HTR-8/SVneo (cell line): ENCODE measurements at places on chromosomes 5 and 9.

GRCh38 chr9:22044583-22044982 is 35.5 kb upstream of the CDKN2B start:
- DNase-seq: no peak

GRCh38 chr9:124698265-124698664 is 72.8 kb downstream of the NR6A1 start:
- DNase-seq: no peak

GRCh38 chr9:106701611-106702010 is 161.4 kb upstream of the ZNF462 start:
- DNase-seq: no peak

DNA sequence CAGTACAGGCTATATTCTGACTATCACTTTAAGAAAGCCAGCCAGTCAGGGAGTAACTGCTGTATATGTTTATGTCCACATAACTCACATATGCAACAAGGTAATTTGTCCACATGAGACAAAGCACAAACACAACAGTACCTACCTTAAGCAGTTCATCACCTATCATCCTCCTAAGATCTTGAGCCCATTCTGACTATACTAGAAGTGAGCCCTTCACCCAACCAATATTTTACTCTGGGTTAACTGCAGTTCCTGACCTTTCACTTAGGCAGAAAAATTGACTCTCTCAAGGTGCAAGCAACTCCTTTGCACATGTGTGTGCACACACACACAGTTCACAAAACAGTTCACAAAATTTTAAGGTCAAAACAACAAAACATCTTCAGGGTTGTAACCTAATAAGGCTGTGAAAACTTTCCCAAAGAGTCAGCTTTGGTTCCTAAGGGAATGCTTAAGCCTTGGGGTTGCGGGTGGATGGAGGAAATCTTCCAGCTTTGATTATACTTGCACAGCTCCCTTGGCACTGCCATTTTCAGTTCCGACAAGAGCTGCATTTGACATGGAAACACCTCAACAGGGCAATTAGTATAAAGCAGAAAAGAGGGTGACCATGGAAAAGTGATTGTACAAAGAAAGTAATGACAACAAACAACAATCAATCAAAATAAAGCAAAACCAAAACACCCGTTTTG is 215.3 kb downstream of the NFIB start:
- no peak for DNase-seq

DNA sequence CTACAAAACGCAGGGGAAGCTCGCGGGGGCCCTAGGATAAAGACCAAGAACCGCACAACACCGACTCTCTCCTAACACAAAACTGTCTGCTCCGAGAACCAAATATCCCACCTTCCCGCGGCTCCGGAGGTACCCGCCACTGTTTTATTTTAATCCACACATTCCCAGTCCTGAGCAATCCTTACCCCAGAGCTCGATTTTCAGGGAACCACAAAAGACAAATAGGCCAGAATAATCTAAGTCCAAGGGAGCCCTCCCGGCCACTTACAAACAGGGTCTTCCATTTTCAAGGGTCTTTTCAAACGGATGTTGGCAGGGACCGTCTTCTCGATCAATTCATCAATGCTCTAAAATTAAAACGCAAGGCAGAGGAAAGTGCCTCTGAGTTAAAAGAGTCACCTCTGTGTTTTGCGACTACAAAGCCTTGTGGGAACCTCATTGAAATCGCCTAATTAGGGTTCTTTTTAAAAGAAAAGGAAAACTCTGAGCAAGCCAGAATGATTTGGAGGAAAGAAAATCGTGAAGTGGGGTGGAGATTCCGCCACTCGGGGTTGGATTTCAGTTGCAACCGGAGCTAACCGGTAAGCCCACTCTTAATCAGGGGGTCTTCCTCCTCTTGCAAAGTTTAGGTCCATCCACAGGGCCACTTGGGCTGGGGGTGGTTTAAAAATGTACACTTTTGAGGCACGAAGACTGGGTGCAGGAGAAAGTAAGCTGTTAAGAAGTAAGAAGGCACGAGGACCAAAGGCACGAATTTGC is 1.0 kb downstream of the GLDC start:
- no peak for DNase-seq

DNA sequence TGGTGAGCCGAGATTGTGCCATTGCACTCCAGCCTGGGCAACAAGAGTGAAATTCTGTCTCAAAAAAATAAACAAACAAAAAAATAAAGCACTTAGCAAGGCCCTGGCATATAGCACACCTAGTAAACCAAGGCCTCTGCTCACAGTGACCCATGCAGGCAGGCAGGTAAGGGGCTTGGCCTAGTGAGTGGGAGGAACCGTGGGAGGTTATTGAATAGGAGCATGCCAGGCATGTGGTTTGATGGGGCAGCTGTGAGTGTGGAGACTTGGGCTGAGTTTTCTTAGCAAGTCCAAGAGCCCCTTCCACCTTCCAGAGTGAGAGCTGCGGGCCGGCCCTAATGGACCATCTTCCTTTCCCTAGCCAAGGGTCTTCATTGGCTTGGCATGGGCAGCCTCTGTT is 4.5 kb upstream of the NDST1 start:
- DNase-seq: no peak

DNA sequence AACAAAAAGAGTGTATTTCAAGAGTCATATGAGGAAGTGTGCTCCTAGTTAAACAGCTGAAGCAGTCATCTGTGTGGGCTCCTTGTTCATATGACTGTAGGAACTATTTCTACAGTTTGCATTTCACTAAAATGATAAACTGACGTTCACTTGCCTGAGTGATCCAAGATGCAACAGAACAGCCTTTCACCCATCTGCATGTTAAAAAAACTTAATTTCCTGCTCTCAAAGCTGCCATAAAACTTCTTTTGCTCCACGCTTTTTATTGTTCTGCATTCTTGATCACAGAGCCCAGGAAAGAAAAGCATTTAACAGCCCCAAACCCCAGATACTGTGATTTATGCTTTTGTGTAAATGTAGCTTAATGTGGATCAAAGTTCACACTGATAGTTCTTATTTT is 43.9 kb downstream of the ZNF608 start:
- DNase-seq: no peak

- DNase-seq: no peak
These were observed 2.3 kb downstream of the SMIM33 start for GRCh38 chr5:139473105-139473504.

- no peak for DNase-seq
These were observed 624.1 kb downstream of the NR2F1-AS1 start for GRCh38 chr5:92956886-92957285.

DNA sequence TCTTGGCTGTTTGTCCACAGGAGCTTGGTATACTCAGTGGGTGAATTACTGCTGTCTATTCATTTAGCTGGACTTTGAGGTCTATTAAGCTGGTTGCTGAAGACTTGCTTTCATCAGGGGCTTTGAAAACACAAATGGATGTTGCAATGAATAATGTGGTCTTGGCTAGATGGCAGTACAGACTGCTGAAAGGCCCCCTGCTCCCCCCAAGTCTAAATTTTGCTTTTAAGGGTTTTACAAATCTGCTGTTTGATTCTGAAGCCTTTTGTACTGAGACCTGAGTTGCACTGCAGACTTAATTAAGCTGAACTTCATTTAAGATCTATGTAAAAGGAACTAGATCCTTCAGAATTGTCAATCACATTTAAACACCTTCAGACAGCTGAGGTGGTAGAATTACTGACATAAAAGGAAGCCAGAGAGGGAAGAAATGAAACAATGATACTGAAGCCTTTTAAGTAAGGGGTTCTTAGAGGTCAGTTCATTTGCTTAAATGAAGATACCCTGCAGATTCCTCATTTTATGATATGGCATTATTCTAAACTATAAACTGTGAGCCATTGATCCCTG is 37.3 kb downstream of the KCTD16 start:
- DNase-seq: no peak

DNA sequence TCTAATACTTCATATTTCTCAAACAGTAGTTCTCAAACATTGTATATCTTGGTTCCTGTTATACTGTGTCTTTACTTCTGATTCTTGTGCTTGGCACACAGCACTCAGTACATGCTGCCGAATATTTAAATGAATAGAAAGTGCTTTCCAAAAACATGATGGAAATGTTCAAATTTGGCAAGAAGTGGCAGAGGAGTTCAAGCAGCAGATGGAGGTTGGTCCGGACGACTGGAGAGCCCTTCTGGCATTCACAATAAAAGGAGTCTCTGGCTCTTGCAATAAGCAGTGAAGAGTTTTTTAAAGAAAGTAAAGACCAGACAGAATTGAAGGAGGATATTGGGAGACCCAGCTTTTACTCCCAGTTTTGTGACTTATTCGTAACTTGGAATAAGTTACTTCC is 36.3 kb downstream of the TSTD2 start:
- DNase-seq: no peak

GRCh38 chr5:164799391-164799790 is 1294.0 kb downstream of the MAT2B start:
- DNase-seq: no peak

DNA sequence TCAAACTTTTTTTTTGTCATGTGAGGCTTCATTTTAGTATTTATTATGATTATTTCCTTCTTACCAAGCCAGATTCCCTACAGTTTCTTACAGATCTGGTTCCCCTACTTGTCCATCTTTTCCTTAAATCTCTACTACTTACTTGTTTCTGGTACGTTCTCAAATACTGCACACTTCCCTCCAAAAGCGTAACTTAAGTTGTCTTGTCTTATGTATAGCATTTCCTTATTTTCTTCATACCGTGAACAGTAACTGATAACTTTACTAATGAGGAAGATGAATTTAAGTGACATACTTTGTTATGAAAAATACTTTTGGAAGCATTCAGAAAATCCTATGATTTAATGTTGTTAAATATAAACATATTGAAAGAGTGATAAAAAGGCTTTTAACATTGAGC is 67.3 kb downstream of the PARP8 start:
- no peak for DNase-seq

DNA sequence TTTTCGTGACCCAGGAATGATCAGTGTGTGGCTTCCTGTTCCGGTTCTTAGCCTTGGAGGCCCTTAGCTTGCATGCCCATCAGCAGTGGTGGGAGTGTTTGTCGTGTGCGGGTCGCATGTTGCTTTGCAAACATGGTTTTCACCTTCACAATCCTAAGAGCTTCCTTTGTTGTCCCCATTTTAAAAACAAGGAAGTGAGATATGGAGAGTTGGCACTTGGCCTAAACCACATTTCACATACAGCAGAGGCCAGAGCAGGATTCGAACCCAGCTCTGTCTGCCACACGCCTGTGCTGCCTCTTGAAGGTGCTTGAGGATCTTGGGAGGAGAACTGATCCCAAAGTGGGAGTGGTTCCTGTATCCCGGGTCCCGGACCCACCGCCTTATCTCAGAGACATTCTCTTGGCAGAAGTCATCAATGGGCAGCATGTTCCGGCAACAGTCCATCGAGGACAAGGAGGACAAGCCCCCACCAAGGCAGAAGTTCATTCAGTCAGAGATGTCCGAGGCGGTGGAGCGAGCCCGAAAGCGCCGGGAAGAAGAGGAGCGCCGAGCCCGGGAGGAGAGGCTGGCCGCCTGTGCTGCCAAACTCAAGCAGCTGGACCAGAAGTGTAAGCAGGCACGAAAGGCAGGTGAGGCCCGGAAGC is 38.2 kb upstream of the POMT1 start:
- DNase-seq: no peak

DNA sequence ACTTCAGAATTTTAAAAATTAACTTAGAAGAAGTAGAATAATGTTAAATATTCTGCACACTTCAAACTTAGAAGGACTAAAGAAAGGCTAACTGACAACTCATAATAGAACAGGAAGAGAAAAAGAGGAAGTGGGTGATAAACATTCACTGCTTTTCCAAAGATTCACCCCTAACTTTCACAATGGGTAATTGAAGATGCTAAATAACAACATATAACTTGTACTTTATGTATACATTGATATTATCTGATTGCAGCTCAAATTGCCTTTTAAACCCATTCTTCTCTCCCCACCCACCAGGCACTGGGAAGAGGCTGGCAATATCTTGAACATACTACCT is 376.6 kb downstream of the EFNA5 start:
- DNase-seq: no peak

DNA sequence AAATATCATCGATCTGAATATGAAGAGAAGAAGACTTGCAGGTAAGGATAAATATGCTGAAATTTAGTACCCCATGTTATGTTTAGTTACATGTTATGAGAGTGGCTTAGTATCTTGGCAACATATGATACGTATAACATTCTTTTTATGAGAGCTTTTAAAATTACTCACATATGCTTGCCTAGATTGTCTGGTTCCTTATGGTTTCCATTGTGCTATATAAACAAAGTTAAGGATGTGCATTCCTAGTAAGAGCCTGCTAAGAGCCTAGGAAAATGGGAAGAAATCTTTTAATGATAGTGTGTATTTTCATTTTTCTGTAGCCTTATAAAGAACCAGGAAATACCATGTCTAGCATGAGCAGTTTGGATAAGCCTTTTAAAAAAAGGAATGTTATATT is 112.0 kb upstream of the KCNN2 start:
- no peak for DNase-seq

DNA sequence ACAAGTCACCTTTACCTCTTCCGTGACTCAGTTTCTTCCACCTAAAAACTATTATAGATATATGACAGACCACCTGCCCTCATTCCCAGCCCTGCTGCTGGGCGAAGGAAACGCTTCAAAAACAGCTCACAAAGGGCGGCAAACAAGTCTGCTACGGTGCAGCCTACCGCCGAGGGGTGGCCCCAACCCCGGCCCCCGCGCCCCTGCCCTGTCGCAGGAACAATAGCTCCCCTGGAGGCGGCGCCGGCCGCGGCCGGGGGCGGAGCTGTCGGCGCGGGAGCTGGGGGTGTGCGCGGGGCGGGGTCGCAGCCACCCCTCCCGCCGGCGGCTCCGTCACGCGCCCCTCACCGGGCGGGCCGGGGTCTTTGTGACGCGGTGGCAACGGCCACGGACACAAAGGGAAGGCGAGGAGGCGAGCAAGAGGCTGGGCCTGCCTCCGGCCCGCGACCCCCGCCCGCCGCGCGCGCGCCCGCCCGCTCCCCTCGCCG is at the start of gene TMEFF1:
Gene TMEFF1, plus strand, starts transcription at position 362 of the 488 bp plus-strand sequence. CDS start 396 bp downstream, outside the sequence.
- peak; percentile 59 for DNase-seq

DNA sequence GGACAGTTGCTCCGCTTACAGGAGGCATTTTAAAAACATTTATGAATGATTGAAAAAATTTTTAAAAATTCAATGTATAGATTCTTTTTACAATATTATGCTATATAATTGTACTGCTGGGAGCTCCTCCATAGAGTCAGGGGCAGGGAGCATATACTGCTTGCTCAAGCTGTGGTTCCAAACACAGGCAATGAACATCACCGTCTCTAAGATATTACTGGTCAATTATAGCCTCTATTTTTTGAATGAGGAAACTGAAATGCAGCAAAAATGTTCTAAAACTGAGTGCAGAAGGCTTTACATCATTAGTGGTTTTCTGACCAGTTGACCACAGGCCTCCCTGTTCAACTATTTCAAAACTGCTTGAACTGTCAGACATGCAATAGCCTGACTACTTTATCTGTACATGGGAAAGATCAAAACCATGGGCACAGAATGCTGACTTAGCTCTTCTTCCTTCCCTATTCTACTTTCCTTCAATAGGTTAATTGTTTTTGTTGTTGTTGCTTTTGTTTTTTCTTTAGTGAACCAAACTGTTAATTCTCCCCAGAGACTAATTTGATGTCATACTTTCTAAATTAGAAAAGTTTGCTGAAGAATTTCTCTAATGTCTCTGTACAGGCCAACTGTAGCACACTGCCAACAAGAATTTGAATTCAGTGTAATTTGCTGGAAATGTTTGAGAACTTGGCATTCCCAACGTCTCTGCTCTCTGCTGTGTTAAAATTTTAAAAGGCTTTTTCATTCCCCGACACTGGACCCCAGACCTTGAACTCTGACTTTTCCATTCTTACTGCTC is 107.6 kb upstream of the MPDZ start:
- DNase-seq: no peak

GRCh38 chr9:108643731-108644510 is 211.9 kb downstream of the ACTL7B start:
- DNase-seq: no peak
